ENCODE measurements at places on chromosomes 1 and 21.

DNA sequence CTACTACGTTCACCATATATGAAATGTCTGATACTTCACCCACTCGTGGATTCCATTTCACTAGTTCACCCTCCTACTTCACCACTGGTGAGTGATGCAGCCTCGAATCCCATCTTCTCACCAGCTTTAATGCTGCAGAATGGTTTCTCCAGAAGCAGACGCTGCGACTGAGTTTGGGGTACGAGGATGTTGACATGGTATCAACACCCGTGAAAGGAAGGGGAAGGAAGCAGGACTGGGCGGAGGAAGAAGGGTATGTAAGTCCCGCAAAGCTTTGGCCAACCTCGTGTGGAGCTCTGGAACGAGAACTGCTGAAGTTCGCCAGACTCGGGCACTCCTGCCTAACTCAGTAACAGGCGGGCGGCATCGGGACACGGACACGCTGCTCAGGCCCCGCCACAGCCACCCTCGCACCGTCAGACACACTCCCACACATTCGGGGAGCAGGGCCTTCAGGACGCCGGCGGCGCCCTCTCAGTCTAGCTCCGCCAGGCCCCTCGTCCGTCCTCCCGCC lies 833 bp upstream of the DIP2A start:
- DNase-seq = peak; percentile 59

- no peak for DNase-seq
Measured at GRCh38 chr21:41111681-41112080, 56.3 kb upstream of the BACE2 start.

- peak; percentile 12 for DNase-seq
Measured at GRCh38 chr1:48228156-48228555, 5.6 kb downstream of the SLC5A9 start.

- no peak for DNase-seq
Measured at GRCh38 chr1:12769976-12770505, 3.5 kb upstream of the PRAMEF12 start.

DNA sequence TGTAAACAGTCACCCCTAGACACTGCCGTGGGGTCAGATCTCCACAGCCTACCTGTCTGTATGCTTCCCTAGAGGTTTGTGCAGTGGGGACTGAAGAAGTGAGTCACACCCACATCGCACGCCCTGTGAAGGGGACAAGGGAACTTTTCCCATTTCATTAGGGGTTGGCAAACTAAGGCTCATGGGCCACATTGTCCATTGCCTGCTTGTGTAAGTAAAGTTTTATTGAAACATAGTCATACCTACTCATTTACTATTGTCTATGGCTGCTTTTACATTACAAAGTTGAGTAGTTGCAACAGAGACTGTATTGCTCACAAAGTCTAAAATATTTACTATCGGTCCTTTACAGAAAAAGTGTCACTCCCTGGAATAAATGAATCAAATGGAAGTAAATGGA lies 2.5 kb upstream of the FGGY start:
- DNase-seq = no peak

Measured in stimulated activated CD4-positive, alpha-beta T cell treated with anti-CD3 and anti-CD28 coated beads, Interleukin-15, amount 100 ng/mL, for 24 hours (primary cell).